Thoracic aorta endothelial cell (primary cell): ENCODE measurements at places on chromosomes 12 and 14. TPM values are rescaled to one million over a fixed set of nuclear protein-coding genes. Genes with fewer than 3 reads are reported as not detected.

Gene RPS26
- total RNA-seq, result 1,015 and 1,043 TPM in 2 replicates

Gene TRIM9
- under 0.01 and 0.43 TPM in 2 replicates for total RNA-seq

Gene ACSM4
- not detected in 2 replicates for total RNA-seq

Gene GPRC5A
- 18.0 and 48.8 TPM in 2 replicates for total RNA-seq

Gene IFNG-AS1
- total RNA-seq, result not detected in 2 replicates

Gene ACVRL1
- 291 and 422 TPM in 2 replicates for total RNA-seq

Gene HOXC6
- total RNA-seq, result not detected in 2 replicates

Gene CFAP73
- not detected in 2 replicates for total RNA-seq

Gene SLC39A9
- 110 and 118 TPM in 2 replicates for total RNA-seq

Gene CCDC175
- total RNA-seq, result not detected in 2 replicates

Gene FOXN4
- total RNA-seq, result not detected in 2 replicates

Gene SPX
- total RNA-seq, result under 0.01 and 1.3 TPM in 2 replicates

Gene STON2
- 0.29 and 0.40 TPM in 2 replicates for total RNA-seq

Gene LMNTD1
- not detected in 2 replicates for total RNA-seq

Gene NRXN3
- 0.22 and 0.27 TPM in 2 replicates for total RNA-seq

Gene CLEC4D
- not detected in 2 replicates for total RNA-seq

Gene NR4A1
- total RNA-seq, result 0.13 and 1.3 TPM in 2 replicates

Gene CD163L1
- total RNA-seq, result 1.2 and 7.8 TPM in 2 replicates

Gene NELL2
- total RNA-seq, result 0.13 and 1.4 TPM in 2 replicates

Gene RNASE3
- total RNA-seq, result not detected in 2 replicates

Gene KCNK13
- 0.07 TPM in 1 of 2 replicates, not detected in the other for total RNA-seq

Gene GRIN2B
- total RNA-seq, result not detected in 2 replicates

Gene GPR162
- 5.7 and 9.4 TPM in 2 replicates for total RNA-seq

Gene EID3
- total RNA-seq, result 35.5 and 38.6 TPM in 2 replicates

Gene AICDA
- total RNA-seq, result not detected in 2 replicates

Gene SPATA7
- 12.9 and 14.0 TPM in 2 replicates for total RNA-seq

Gene ANKS1B
- 0.43 and 1.1 TPM in 2 replicates for total RNA-seq

Gene SELPLG
- total RNA-seq, result 0.22 and 0.27 TPM in 2 replicates

Gene TMTC3
- total RNA-seq, result 62.0 and 76.2 TPM in 2 replicates

Gene PARP11
- 4.9 and 6.0 TPM in 2 replicates for total RNA-seq

Gene GLS2
- total RNA-seq, result 0.13 and 0.22 TPM in 2 replicates

Gene SLC22A17
- 0.86 and 1.1 TPM in 2 replicates for total RNA-seq

Gene RDH5
- total RNA-seq, result 1.3 and 1.5 TPM in 2 replicates

Gene SERPINA5
- total RNA-seq, result 0.53 TPM in 1 of 2 replicates, not detected in the other

Gene COPZ1
- 122 and 126 TPM in 2 replicates for total RNA-seq

Gene TSHR
- total RNA-seq, result not detected in 2 replicates

Gene JKAMP
- 88.8 and 94.3 TPM in 2 replicates for total RNA-seq

Gene RD3L
- total RNA-seq, result not detected in 2 replicates

Gene POTEG
- total RNA-seq, result not detected in 2 replicates

Gene OR4K2
- not detected in 2 replicates for total RNA-seq

Gene VRTN
- total RNA-seq, result not detected in 2 replicates

Gene PPP4R4
- under 0.01 TPM in 2 replicates for total RNA-seq

Gene GPR68
- total RNA-seq, result 0.36 and 0.40 TPM in 2 replicates

Gene IFI27
- 294 and 346 TPM in 2 replicates for total RNA-seq

Gene SLC6A12
- total RNA-seq, result not detected in 2 replicates

Gene ERBB3
- 0.43 TPM in 1 of 2 replicates, not detected in the other for total RNA-seq

Gene PDE3A
- 64.2 and 106 TPM in 2 replicates for total RNA-seq

Gene BICDL1
- total RNA-seq, result not detected in 2 replicates

Gene PRB2
- not detected in 2 replicates for total RNA-seq

Gene RPL36AL
- 201 and 231 TPM in 2 replicates for total RNA-seq

Gene AMDHD1
- 0.13 and 0.14 TPM in 2 replicates for total RNA-seq

Gene KRT4
- not detected in 2 replicates for total RNA-seq

Gene TGM1
- 1.1 and 1.2 TPM in 2 replicates for total RNA-seq

Gene DNAI7
- under 0.01 TPM in 1 of 2 replicates, not detected in the other for total RNA-seq

Gene ARHGEF25
- 2.2 and 2.7 TPM in 2 replicates for total RNA-seq

Gene EML1
- total RNA-seq, result 27.2 and 55.7 TPM in 2 replicates

Gene ATF1
- total RNA-seq, result 22.5 and 23.1 TPM in 2 replicates

Gene FAM222A
- 0.50 and 0.93 TPM in 2 replicates for total RNA-seq
